NCI-H2081 treated with DMSO at 0.1 percent for 48 hours (cell line): ENCODE measurements at places on chromosomes 3 and 15.

- DNase-seq: peak; percentile 29
Measured at GRCh38 chr3:139455855-139456254, 20.5 kb downstream of the RBP2 start.

GRCh38 chr3:295166-295565 is 98.6 kb downstream of the CHL1 start:
- no peak for DNase-seq

GRCh38 chr15:36961956-36962355 is 138.4 kb downstream of the MEIS2 start:
- no peak for DNase-seq

DNA sequence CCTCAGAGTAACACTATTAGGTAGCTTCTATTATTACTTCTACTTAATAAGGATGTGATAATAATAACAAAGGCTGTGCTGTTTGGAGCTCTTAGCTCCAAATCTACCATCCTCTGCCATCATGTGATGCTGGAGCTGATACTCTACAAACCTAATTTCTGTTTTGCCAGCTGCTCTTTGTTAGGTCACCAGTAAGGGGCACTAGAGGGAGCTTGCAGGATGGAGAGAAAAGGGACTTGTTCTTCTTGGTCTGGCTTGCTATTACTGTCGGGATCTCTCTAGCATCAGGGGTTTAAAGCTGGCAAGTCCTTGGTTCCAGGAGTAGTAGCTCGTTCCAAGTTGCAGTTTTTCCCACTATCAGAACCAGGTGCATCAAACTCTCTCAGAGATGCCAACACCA is 194.9 kb upstream of the KBTBD8 start:
- DNase-seq: no peak

GRCh38 chr3:10551821-10552630 is 46.6 kb upstream of the ATP2B2 start:
- no peak for DNase-seq

- DNase-seq: no peak
Measured at GRCh38 chr15:91670108-91670507, 183.4 kb upstream of the SLCO3A1 start.

- DNase-seq: no peak
Measured at GRCh38 chr3:187987924-187988323, 166.0 kb upstream of the LPP start.

DNA sequence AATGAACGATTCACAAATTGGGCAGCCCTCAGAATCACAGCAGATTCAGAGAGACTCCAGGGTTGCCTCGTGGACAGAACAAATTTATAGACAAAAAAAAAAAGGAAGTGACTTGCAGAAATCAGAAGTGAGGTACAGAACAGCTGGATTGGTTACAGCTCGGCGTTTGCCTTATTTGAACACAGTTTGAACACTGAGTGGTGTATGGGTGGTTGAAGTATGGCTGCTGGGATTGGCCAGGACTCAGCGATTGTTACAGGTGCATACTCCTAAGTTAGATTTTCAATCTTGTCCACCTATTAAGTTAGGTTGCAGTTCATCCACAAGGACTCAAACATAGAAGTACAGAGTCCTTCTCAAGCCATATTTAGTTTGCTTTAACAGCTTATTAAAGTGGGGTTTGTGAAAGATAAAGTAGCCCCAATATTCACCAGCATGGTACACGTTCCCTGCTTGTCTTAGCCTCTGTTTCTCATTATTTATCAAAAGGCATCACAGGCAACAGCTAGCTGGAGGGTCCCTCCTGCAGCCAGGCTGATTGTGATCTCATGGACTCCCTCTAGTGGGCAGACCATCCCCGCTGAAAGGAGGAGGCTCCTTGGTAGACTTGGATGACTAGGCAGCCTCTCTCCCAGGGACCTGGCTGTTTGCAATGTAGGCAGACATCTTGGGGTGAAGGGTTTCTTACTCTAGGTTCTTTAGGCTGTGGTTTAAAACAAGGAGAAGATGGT is 17.6 kb upstream of the ALDH1L1 start:
- peak; percentile 14 for DNase-seq

DNA sequence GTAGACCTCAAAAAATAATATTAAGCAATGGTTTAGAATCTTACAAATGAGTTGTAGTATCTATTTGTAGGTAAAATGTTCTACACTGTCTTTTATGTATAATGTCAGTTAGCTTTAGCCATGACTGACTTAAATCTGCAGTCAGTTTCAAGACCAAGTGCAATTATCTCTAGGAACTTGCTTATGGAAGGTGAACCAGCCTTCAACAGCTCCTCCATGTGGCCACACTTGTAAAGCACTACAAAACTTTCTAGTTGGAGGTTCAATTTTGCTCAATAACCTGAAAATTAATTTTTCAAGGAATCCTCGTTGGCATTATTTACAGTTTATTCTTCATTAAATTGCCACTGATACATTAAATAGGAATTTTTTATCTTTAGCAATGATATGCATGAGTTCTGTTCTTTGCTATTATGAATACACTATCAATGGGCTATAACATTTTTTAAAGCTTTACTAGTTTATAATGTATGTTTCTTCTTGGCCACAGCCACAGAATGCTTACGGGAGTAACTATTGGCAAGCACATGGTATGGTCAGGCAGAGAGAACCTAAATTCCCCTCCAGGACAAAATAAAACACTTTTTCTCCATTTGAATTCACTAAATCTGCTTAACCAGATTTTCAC is 315.3 kb upstream of the UBE2E2 start:
- DNase-seq: no peak

DNA sequence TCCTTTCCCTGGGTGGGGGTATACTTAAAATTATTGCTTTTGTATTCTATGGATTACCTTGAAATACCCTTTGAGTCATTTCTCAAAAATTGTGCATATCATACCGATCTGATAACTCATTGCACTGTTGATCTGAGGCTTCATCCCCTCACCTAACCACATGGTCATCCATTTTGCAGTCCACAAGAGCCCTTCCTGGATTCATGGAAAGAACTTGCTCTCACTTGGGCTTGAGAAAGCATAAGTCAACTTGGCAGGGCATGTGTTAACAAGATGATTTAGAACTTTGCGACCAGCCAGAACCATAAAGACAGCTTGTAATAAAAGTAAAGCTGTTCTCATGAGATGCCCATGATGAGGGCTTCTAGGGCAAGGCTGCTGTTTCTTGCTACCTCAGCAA is 22.2 kb downstream of the MME start:
- DNase-seq: no peak
